ENCODE measurements at places on chromosomes 13 and 19.

- no peak for DNase-seq
Observed at GRCh38 chr19:57016491-57016890, 103.3 kb upstream of the USP29 start.

DNA sequence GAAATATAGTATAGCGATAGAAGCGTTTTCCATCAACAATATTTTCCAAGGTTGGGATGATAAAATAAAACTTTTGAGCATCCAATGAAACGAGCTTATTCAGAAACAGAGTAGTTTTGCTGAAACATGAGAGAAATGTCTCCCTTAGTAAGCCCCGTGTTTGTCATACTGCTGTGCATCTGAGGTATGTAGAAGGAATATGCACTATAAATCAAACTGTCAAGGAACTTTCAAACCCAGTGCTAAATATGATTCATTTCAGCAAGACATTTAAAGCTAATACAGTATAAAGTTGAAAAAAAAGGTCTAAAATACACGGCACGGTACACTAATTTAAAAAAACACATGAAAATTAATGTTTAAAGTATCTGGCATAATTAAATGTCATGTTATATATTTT is 546.2 kb downstream of the SLITRK5 start:
- DNase-seq = no peak

GRCh38 chr19:7947939-7948338 is 4.5 kb upstream of the TIMM44 start:
- DNase-seq = no peak

- DNase-seq = no peak
Observed at GRCh38 chr19:51599084-51599483, 28.0 kb downstream of the ZNF175 start.

GRCh38 chr19:23095418-23095817 is 21.4 kb upstream of the ZNF730 start:
- DNase-seq = no peak
